Fibroblast of villous mesenchyme (primary cell): ENCODE measurements at places on chromosomes 3 and 15. TPM values are rescaled to one million over a fixed set of nuclear protein-coding genes. Genes with fewer than 3 reads are reported as not detected.

Gene SNX22
- total RNA-seq = under 0.01 and 0.32 TPM in 2 replicates

Gene ACTC1
- under 0.01 and 0.64 TPM in 2 replicates for total RNA-seq

Gene TMEM40
- under 0.01 TPM in 1 of 2 replicates, not detected in the other for total RNA-seq

Gene SLC25A20
- 14.5 and 20.7 TPM in 2 replicates for total RNA-seq

Gene SENP8
- total RNA-seq = 1.3 and 2.6 TPM in 2 replicates

Gene PLA2G4D
- not detected in 2 replicates for total RNA-seq

Gene PRSS50
- not detected in 2 replicates for total RNA-seq

Gene RHCG
- total RNA-seq = not detected in 2 replicates

Gene SUSD5
- 1.3 and 2.2 TPM in 2 replicates for total RNA-seq

Gene UBAP1L
- total RNA-seq = 1.7 and 2.3 TPM in 2 replicates

Gene ROBO2
- 3.0 and 6.1 TPM in 2 replicates for total RNA-seq

Gene TFG
- 88.6 and 127 TPM in 2 replicates for total RNA-seq

Gene TMEM89
- not detected in 2 replicates for total RNA-seq

Gene CCDC54
- not detected in 2 replicates for total RNA-seq

Gene NAALADL2
- total RNA-seq = 13.4 and 16.4 TPM in 2 replicates

Gene AGBL1
- total RNA-seq = not detected in 2 replicates

Gene COMMD2
- total RNA-seq = 28.3 and 34.5 TPM in 2 replicates

Gene SOX14
- total RNA-seq = not detected in 2 replicates

Gene SERINC4
- under 0.01 TPM in 1 of 2 replicates, not detected in the other for total RNA-seq

Gene CDHR4
- not detected in 2 replicates for total RNA-seq

Gene TSC22D2
- total RNA-seq = 14.2 and 16.4 TPM in 2 replicates

Gene GPR62
- total RNA-seq = under 0.01 TPM in 1 of 2 replicates, not detected in the other

Gene TGM4
- total RNA-seq = not detected in 2 replicates

Gene KATNBL1
- total RNA-seq = 53.8 and 70.4 TPM in 2 replicates

Gene CEMIP
- 131 TPM in 2 replicates for total RNA-seq

Gene CACNA2D3
- 3.2 and 4.3 TPM in 2 replicates for total RNA-seq

Gene TM4SF4
- total RNA-seq = under 0.01 TPM in 1 of 2 replicates, not detected in the other

Gene PCLAF
- total RNA-seq = 30.7 and 36.7 TPM in 2 replicates

Gene ZMYND10
- total RNA-seq = 0.97 and 1.3 TPM in 2 replicates

Gene COL6A5
- total RNA-seq = under 0.01 TPM in 2 replicates

Gene ASB14
- not detected in 2 replicates for total RNA-seq

Gene CNTN3
- total RNA-seq = 1.6 and 6.5 TPM in 2 replicates

Gene PPP1R14D
- total RNA-seq = not detected in 2 replicates

Gene SLCO2A1
- 0.32 and 0.43 TPM in 2 replicates for total RNA-seq

Gene FANCD2OS
- not detected in 2 replicates for total RNA-seq

Gene RBM5
- total RNA-seq = 121 and 192 TPM in 2 replicates

Gene HEMK1
- total RNA-seq = 8.6 and 10.0 TPM in 2 replicates

Gene SLC24A5
- not detected in 2 replicates for total RNA-seq

Gene DAPK2
- 1.3 and 8.2 TPM in 2 replicates for total RNA-seq

Gene ZBTB20
- 22.9 and 28.1 TPM in 2 replicates for total RNA-seq

Gene ETV5
- 43.8 and 54.8 TPM in 2 replicates for total RNA-seq

Gene FAM81A
- total RNA-seq = under 0.01 TPM in 2 replicates

Gene PRICKLE2
- 36.3 and 42.2 TPM in 2 replicates for total RNA-seq

Gene MST1R
- total RNA-seq = under 0.01 and 0.32 TPM in 2 replicates

Gene RARRES1
- total RNA-seq = 6.4 and 8.2 TPM in 2 replicates

Gene ARHGEF26
- 1.6 and 1.7 TPM in 2 replicates for total RNA-seq

Gene FOXL2
- 49.7 and 52.8 TPM in 2 replicates for total RNA-seq

Gene LMOD3
- not detected in 2 replicates for total RNA-seq

Gene HYAL2
- total RNA-seq = 49.6 and 69.1 TPM in 2 replicates

Gene DNASE1L3
- not detected in 2 replicates for total RNA-seq

Gene UROC1
- total RNA-seq = under 0.01 TPM in 1 of 2 replicates, not detected in the other

Gene COL8A1
- total RNA-seq = 324 and 401 TPM in 2 replicates
